ENCODE measurements at places on chromosomes 16 and 17.
A peak's percentile ranks its signal among the peaks of the same experiment; 100 is the strongest.

DNA sequence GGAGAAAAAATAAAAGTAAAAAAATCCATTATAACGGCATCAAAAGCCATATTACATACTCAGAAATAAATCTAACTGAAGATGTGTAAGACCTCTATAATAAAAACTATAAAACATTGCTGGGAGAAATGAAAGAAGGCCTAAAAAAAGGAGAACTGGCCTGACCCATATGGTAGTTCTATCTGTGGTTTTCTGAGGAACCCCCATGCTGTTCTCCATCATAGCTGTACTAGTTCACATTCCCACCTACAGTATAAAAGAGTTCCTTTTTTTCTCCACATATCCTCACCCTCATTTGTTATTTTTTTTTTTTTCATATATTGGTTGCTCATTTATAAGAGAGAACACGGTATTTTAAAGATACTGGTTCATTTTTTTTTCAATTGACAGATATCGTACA, 191.8 kb downstream of the STX8 start:
- no peak for DNase-seq

DNA sequence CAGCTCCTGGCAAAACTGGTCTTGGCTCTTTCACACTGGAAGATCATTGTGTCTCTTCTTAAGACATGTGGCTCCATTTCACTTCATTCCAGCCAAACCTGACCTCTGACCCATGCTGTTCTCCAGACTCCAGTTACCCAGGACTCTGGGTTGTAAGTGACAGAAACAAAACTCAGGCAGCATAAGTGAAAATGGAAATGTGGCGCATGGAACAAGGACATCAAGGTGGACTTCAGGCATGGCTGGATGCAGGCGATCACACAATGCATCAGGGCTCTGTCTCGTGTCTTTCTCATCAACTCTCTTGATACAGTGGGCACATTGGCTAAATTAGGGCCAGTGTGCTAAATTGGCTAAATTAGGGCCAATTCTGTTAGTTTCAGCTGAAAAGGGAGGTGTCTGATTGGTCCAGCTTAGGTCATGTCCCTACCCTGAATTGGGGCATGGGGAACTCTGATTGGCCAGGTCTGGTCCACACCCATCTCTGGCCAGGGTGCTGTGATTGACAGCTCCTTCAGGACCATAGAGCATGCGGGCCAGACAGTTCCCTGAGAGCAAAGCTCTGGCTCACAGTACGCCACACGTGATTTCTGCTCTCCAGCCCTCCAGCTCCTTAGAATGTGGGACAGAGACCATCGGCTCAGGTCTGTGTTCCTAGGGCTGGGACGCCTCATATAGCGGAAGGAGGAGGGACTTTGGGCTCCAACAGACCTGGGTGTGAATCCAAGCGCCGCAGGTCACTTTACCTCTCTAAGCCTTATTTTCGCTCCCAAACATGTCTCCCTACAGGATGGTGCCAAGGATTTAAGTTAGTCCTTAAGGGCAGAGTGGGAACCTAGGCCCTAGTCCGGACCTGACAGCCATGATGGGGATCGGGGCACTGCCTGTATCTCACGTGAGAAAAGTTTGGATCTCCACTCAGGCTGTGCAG, 17.5 kb downstream of the SOCS1 start:
- no peak for DNase-seq

GRCh38 chr17:35934760-35935159, 4.2 kb upstream of the RDM1 start:
- no peak for DNase-seq

- no peak for DNase-seq
These were observed 35.6 kb downstream of the CLEC16A start for GRCh38 chr16:10979717-10980601.

DNA sequence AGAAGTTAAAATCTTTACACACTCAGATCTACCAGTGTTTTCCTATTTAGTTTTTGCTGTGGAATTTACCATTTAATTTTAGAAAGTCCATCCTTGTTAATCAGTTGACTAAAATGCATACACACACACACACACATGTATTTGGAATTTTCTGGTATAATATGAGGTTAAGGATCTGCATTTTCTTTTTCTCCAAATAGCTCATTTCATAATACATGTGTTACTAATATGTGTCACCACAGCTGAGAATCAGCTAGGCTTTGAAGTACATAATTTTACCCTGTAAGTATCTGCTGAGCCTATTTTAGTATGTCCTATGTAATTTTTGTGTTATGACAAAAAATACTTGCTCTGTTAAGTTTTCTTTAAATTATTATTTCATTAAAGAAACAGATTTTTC, 143.2 kb downstream of the PHKB start:
- no peak for DNase-seq

DNA sequence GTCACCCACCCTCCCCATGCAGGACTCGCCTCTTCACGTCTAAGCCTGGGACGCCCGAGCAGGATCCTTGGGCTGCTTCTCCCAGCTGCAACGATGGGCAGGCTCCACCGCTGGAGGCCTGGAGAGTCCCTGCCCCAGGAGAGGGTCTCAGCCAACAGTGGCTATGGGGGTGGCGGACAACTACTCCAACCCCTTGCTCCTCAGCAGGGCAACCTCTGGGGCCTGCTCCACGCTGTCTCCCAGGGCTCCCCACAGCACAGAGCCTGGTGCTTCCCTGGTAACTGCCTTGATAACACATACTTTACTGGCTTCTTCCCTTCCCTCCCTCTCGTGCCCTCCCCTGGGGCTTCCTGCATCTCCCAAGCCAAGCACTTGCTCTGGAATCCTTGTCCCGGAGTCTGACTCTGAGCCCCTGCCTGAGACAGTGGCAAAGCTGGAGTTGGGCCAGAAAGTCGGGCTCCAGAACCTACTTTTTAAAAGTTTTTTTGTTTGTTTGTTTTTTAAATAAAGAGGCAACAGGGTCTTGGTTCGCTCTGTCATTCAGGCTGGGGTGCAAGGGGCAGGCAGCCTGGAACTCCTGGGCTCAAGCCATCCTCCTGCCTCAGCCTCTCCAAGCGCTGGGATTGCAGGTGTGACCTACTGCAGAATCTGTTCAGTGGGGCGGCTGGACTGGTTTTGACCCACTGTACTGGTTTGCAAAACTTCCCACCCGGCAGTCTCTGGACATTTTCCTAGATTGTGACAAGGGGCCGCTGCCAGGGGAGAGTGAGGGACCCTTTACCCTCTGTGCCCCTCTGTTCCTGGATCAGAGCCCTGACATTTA, 99.4 kb downstream of the TNFRSF13B start:
- DNase-seq: no peak

DNA sequence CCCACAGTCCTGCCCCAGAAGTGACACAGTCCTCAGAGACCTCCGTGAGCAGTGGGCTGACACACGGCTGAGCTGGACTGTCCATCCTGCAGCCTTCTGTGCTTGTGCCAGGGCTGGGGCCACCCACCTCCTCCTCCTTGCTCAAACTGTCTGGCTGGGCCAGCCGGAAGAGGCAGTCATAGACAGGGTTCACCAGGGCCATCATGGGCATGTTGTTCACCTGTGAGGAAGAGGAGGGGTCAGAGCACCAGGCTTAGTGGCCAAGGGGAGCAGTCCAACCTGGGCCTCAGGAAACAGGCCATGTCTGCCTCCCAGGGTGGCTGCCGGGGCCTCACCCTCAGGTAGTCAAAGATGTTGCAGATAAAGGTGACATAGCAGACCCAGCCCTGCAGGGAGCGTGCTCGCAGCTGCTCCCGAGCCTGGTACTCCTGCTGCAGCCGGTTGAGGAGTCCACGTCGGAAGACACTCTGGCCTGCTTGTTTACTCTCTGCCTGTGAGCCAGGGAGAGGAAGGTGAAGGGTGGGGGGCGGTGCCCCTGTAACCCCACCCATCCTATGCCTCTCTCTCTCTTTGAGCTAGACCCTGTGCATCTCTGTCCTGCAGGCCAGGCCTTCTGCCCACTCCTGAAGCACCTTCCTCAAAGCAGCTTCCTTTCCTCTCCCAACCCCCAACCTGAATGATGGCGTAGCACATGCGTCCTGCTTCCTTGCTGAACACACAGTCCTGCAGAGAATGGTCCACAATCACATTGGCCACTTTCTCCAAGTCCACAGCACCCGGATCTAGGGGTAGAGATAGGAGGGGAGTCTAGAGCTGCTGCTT, 3.4 kb downstream of the MIF4GD start:
- DNase-seq: no peak

GRCh38 chr16:14405611-14406537, 224.2 kb downstream of the PARN start:
- DNase-seq: no peak

DNA sequence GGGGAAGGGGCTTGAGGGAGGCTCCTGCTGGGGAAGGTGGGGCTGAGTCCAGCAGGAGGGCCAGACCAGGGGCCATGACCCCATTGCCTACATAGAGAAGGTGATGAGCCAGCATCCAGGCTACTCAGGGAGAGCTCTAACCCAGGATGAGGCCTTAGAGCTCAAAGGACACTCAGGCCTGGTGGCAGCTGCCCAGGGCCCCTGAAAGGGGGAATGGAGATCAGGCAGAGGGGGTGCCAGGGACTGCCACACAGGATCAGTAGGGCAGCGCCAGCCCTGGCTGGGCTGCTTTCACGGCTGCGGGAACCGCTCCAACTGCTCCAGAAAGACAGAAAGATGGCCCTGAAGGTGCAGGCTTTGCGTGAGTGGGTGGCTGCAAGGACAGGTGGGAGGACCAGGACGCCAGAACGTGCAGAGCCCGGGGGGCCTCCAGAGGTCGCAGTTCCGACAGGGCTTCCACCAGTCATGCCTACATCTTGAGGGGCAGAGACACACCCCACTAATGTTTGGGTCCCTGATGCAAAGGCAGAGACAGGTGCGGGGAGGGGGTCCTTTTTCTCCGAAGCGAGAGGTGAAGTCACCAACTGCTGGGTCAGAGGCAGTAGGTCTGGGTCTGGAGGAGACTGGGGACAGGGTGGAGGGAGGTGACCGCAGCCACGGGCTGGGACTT, 882 bp upstream of the ATP6V0C start:
- no peak for DNase-seq

- DNase-seq: no peak
These were observed 806 bp downstream of the TBX21 start for GRCh38 chr17:47733674-47734410.

DNA sequence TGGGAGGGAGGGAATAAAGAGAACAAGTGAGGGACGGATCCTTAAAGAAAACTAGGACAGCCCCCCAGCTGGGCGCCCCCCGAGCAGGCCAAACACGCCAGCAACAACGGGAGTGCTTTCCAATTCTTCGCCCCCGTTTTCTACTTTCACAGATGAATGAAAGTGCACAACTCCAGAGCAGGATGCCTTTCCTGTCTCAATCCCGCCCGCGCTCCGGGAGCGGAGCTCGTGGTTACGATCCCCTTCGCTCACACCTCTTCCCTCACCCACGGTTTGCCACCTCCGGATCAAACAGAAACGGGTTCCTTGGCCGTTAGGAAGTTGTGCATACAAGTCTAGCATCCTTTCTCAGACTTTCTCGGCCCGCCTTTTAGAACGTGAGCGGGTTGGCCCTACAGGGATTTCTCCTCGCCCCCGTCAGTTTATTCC, 680 bp downstream of the SKA2 start:
- DNase-seq: peak; percentile 5

DNA sequence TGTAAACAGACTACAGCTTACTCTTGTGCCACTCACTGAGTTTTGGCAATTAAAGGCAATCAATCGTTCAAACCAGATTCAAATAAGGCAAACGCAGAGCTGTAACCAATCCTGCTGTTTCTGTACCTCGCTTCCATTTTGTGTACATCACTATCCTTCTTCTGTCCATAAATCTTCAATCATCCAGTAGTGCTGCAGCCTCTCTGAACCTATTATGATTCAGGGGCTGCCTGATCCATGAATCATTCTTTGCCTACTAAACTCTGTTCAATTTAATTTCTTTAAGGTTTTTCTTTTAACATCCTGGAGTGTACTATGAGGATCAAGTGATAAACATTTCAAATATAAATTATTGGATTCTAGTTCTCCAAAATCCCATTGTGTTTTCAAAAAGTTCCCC, 93.9 kb downstream of the CEP112 start:
- no peak for DNase-seq

DNA sequence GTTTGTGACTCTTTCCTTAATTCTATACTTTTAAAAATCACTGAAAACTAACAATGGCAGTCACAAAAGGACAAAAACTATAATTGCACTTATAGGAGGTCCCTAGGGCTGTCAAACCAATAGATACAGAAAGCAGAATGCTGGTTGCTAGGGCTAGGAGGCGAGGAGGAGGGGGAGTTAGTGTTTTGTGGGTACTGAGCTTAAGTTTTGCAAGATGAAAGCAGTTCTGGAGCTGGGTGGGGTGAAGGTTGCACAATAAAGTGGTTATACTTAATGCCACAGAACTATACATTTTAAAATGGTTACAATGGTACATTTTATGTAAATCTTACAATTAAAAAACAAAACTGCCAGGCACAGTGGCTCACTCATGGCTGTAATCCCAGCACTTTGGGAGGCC, 27.3 kb downstream of the NUBP1 start:
- no peak for DNase-seq

GRCh38 chr17:50477976-50478375, 684 bp upstream of the RSAD1 start:
- DNase-seq: no peak

GRCh38 chr17:80080081-80080480, 21.3 kb upstream of the GAA start:
- no peak for DNase-seq

- DNase-seq: no peak
These were observed 1629.5 kb upstream of the GOT2 start for GRCh38 chr16:60363566-60363965.

- no peak for DNase-seq
These were observed 27.1 kb upstream of the LASP1NB start for GRCh38 chr17:38898291-38898679.

Measured in T-helper 9 cell (primary cell).